GM06990 (cell line): ENCODE measurements at places on chromosomes 6 and 20.

- DNase-seq: no peak
Observed at GRCh38 chr6:165668951-165669350, 5.9 kb upstream of the PDE10A start.

DNA sequence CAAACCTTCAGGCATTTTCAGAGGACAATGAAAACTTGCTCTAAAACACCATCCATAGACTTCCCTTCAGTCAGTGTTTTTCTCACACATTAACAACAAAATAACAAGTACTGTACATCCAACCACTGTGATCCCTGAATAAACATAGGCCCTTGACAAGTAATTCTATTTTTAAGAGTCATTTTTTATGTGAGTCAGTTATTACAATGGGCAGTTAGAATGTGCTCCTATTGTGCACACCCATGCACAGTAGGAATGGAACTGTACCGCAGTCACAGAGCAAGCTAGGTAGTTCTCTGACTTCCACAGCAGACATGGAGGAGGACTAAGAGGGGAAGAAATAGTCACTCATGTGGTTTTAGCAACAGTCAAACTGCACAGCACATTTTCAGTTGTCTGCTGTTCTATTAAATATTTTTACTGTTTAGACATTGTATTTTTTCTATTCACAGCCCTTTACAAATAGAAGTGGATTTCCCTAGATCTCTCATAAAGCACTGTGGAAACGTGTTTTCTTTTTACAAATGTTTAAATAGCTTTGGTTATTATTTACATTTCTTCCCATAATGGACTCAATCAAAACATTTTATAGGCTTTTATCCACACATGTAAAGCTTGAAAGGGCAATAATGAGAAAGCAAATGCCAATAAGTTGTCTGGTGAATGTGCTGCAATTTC is 100.4 kb downstream of the JAG1 start:
- no peak for DNase-seq

DNA sequence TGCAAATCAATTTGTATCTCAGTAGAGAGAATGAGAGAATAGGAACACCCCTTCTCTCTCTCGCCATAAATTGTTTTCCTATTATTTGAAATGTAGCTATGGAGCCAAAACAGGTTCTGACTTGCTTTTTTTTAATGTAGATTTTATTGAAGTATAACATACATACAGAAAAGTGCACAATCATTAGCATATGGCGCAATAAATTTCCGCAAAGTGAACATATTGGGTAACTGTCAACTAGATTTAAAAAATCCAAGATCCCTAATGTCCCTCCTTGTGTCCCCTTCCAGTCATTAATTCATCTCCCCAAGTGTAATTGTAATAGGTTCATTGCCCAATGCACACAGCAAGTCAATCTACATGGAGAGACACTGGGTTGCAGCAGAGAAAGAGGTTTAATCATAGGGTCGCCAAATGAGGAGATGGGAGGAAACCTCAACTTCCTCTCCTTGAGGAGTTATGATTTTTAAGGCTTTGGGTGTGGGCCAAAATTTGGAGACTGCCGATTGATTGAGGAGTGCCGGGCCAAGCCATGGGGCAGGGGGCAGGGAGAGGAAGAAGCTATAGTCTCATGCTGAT is 43.3 kb upstream of the TGM3 start:
- no peak for DNase-seq

GRCh38 chr20:22914291-22914690 is 120.8 kb upstream of the SSTR4 start:
- DNase-seq: no peak

DNA sequence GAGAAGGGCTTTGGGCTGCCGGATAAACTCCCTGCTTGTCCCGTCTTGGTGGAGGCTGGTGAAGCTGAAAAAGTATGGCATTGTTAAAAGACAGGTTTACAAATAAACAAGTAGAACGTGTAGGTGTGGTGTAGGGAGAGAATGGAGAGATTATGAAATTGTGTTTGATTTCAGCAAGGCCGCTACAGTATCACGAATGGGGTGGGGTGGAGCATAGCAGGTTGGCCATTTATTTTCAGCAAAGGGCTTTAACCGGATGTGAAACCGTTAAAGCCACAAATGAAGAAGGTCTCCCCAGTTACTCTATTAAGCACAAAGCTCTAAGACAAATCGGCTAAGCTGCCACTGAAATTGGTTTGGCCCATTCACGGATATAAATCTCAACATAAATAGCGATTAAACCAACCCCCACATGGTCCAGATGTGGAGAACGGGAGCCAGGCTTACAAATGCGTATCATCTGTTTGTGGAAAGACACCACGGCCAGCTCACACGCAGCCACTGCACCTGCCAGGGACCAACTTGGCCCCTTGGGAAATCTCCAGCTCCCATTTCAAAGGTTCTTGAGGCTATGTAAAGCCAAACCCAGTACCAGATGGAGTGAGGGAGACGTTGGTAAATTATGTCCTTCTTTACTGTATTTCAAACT is 94.0 kb downstream of the ZMYND8 start:
- peak; percentile 72 for DNase-seq

DNA sequence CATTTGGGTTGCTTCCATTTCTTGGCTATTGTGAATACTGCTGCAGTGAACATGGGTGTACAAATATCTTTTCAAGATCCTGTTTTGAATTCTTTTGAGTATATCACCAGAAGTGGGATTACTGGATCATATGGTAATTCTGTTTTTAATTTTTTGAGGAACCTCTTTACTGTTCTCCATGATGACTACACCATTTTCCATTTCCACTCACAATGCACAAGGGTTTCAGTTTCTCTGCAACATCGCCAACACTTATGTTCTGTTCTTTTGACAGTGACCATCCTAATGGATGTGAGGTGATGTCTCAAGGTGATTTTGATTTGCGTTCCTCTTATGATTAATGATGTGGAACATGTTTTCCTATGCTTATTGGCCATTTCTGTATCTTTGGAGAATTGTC is 214.4 kb upstream of the ZFP64 start:
- no peak for DNase-seq
